Psoas muscle (tissue), 8 donors: ENCODE measurements at places on chromosomes 3 and 15. TPM values are rescaled to one million over a fixed set of nuclear protein-coding genes. Genes with fewer than 3 reads are reported as not detected.

Gene SNX4
- total RNA-seq, result 19.1 TPM

GRCh38 chr3:63405882-63406281 lies 127.8 kb downstream of the SYNPR start:
- DNase-seq, result no peak

DNA sequence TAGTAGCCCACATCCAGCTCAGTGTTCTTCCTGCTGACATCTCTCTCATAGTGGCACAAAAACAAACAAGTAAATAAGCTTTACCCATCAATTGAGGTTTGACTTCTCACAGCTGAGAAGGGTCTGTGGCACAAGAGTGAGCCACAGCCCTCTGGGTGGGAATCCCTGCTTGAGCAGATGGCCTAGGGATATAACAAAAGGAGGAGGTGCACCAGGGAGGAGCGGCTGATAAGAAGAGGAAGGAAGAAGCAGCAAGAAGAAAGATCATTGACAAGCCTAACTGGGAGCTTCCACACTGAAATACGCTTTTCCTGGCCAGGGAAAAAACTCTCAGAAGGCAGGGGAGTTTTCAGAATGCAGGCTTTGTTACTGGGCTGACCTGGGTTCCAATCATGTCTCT lies 279.8 kb downstream of the UACA start:
- DNase-seq, result no peak

GRCh38 chr15:60507596-60508424 lies 28.9 kb upstream of the ICE2 start:
- no peak for DNase-seq

GRCh38 chr3:186298876-186299275 lies 63.2 kb downstream of the DGKG start:
- DNase-seq, result no peak

- DNase-seq, result no peak
Observed at GRCh38 chr3:123239756-123240155, 38.0 kb downstream of the SEC22A start.

- DNase-seq, result peak; percentile 54
Observed at GRCh38 chr15:93029836-93030429, 59.1 kb downstream of the RGMA start.

DNA sequence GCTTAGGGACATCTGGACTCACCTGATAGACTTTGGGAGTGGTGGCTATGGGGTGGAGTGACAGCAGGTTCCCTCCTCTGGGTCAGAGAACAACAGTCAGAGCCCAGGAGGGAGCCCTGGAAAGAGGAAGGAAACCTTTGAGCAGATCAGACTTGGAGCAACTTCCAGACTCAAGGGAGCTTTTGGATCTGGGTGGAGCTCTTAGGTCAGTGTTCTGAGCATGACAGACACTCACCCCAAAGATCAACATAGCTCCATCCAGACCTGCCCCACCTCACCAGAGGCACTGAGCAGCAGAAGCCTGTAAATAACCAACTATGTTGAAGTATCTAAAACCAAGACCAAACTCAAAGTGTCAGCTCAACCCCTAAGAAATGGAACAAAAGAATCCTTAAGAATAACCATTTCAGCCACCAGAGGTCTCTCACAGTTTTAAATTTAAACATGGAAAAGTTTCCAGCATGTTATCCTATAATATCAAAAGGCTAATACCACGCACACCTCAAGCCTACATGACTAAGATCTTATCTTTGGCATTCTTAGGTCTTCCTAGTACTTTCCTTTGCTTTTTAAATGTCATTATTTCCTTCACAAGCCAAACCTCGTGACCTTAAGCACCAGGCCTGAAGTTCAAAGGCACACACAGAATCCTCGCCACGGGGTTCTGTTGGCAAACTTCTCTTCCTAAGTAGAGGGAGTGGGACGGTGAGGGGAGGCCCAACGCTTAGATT lies 56.4 kb downstream of the UMPS start:
- DNase-seq, result no peak

- DNase-seq, result no peak
Observed at GRCh38 chr3:131988209-131988608, 46.6 kb downstream of the CPNE4 start.

DNA sequence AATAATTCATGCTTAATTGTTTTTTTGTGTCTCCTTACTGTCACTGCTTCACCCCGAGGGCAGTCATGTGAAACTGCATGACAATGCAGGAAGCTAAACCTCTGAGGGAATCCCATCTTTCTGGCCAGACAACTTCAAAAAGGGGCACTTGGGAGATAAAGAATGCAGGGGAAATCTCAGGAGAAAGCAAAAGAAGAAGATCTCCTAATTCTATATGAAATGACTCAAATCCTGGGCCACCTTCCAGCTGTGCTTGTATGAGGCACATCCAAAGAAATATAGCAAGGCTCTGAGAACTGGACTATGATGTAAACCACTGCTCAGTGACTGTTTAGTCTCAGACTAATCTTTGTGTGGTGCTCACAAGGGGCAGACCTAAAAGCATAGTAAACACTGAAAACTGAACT lies 22.6 kb upstream of the UMPS start:
- DNase-seq, result no peak

- DNase-seq, result no peak
Observed at GRCh38 chr3:72550582-72551262, 297.5 kb downstream of the SHQ1 start.

- peak; percentile 16 for DNase-seq
Observed at GRCh38 chr3:192130534-192131132, 596.7 kb downstream of the FGF12 start.
